ENCODE measurements at places on chromosomes 5 and 9. TPM values are rescaled to one million over a fixed set of nuclear protein-coding genes. Genes with fewer than 3 reads are reported as not detected.

OBP2B gene
- not detected for polyA plus RNA-seq

PCDHGC4 gene
- polyA plus RNA-seq, result not detected

DNA sequence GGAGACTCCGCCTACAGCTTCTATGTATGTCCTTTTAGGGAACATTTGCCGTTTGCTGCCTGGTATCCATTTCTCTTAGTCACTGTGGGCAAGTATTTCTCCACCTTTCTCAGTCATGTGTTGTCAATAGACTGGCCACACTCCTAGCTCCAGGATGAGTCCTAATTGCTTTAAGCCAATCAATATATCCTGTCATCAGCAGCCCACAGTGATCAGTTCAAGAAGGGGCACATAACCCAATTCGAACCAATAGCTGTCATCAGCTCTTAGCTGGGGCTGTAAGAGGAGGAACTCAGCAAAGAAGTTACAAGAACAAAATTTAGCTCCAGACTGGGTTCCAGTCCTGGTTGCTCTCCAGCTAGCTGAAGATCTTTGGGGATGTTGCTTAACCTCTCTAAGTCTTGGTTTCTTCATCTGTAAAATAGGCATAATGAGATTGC lies 70.7 kb upstream of the MAN2A1 start:
- no peak for DNase-seq

- peak; percentile 18 for DNase-seq
These were observed 15.2 kb upstream of the SLC35D2 start for GRCh38 chr9:96398582-96399324.

DNA sequence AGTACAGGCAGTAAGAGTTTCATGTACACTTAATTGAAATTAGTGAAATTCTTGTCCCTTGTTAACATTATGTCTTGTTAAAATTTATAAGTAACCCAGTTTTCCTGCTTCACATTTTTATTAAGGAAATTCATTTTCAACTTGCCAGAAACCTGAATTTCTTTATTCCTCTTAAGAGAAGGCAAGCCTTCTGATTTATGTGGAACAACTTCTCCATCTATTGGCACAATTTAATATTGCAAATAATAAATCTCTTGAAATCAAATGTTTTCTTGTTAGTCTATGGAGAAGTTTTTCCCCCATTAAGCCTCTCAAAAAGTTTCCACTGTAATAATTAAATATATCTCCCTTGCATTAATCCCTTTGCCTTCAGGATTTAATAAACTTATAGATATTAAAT lies 33.8 kb upstream of the ACO1 start:
- DNase-seq, result no peak

- DNase-seq, result no peak
These were observed 348.5 kb downstream of the BNC2 start for GRCh38 chr9:16521868-16522411.

DNA sequence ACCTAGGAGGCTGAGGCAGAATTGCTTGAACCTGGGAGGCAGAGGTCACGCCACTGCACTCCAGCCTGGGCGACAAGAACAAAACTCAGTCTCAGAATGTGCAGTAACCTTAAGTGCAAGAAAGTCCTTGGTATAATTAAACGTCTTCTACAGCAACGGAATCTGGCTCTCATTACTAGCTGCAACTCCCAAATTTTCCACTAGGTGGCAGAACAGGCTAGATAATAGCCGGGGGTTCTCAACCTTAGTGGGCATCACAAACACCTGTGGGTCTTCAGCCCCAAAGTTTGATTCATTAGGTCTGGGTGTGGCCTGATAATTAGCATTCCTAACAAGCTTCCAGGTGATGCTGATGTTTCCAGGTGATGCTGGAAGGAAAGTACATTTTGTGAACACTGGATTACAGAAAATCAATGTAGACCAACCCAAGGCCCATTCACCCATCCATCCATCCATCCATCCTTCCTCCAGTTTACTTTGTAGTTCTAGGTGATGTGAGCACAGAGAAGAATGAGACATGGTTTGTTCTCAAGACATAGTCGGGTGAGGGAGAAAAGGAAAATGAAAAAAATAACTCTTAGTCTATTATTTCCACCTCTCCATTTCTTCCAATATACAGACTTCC lies 37.3 kb downstream of the FBXW2 start:
- peak; percentile 71 for DNase-seq

GRCh38 chr9:80648336-80648735 lies 1041.0 kb downstream of the TLE1 start:
- no peak for DNase-seq

DNA sequence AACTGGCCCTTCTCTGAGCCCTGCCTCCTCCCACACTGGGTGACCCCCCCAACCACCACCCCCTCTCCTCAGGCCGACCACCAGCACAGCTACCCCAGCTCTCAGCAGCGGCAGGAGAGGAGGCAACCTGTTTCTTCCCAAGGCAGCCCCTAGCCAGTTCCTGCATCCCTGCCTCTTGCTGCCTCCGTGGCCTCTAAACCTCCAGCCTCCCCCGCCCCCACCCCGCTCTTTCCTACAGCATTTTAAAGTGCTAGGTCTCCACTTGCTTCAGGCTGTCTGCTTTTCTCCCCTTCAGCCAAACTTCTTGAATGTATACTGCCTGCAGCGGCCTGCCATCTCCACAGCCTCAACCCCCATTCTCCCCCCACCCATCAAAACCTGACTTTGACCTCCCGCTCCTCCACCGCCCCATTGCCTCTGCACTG lies 135.6 kb downstream of the DAB2IP start:
- no peak for DNase-seq

GRCh38 chr5:139385061-139386049 lies 2.3 kb upstream of the SLC23A1 start:
- peak; percentile 40 for DNase-seq
